ENCODE measurements at places on chromosomes 12 and 14.

DNA sequence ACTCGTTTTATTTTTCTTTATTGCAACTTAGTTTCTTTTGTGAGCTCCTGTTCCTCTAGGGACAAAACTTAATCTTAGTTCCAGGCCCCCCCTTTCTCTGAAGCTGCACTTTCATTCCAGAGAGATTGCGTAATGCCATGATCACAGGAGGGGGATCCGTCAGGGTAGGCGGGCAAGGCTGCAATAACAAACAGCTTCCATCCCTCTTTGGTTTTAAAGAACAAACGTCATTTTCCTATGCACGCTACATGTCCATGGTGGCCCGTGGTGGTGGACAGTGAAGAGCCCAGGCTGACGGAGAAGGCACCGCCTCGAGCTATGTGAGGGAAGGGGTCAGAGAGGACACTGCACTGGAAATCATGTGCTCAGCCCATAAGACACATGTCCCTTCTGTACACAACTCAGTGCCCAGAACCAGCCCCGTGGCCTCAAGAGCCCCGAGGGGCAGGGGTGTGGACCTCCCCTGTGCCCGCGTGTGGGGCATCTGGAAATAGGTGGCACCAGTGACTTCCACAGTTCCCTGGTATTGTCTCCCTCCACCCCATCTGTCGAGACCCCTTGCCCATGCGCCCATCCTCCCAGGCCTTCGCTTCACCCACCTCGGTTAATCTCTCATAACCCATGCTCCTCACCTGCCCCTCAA lies 161.4 kb downstream of the ADGRD1 start:
- DNase-seq = no peak

DNA sequence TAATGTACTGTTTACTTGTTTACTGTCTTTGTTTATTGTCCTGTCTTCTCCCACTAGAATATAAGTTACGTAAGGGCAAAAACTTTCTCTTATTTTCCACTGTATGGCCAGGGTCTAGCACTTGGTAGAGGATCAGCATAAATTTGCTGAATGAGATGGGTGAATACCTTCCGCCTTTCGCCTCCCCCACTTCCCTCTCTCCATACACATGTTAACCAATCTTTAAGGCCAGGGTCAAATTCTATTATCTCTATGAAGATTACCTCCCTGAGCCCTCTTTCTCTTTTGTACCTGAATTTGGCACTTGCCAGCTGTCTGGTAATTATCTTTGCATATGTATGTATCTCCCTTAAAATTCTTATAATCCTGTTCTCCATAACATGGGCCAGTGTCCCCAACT lies 4.9 kb downstream of the DUSP16 start:
- DNase-seq = no peak

- DNase-seq = no peak
Observed at GRCh38 chr14:71651228-71651627, 281.0 kb upstream of the RGS6 start.

DNA sequence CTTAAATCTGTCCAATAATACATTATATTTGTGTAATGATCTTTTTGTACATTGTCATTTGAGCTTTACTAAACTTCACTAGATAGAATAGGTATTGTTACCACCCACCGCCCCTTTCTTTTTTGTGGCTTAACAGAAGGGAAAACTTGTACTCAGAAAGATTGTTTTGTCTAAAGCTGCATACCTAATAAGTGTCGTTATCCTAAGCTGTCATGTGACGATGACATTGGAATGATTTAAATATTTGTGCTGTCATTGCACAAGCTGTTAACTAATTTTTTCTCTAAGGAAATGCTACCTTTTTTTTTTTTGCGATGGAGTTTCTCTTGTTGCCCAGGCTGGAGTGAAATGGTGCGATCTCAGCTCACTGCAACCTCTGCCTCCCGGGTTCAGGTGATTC lies 3.6 kb downstream of the DIP2B start:
- DNase-seq = peak; percentile 44
